Tongue (tissue), 3 donors: ENCODE measurements at places on chromosomes 6 and 20. TPM values are rescaled to one million over a fixed set of nuclear protein-coding genes. Genes with fewer than 3 reads are reported as not detected.

- no peak for DNase-seq
These were observed 621.5 kb downstream of the QKI start for GRCh38 chr6:164035900-164036485.

DNA sequence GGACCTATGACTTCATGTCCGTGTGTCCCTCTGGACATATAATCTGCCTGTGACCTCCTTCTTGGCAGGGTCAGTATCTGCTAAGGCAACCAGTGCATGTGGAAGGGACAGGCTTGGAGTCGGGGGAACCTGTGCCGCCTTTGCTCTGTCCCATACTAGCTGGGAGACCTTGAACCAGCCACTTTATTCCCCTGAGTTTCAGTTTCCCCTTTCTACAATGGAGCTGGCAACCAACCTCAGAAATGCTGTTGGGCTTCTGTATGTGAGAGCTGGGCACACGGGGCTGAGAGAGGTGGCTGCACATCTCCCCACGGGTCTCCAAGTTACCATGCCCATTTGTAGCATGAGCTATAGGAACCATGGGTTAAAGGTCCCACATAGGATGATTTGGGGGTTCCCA, 53.8 kb downstream of the CD40 start:
- no peak for DNase-seq

- DNase-seq = no peak
These were observed 119.9 kb upstream of the CST7 start for GRCh38 chr20:24828992-24829648.

- no peak for DNase-seq
These were observed 9.0 kb upstream of the PRDM1 start for GRCh38 chr6:106077170-106077569.

GRCh38 chr6:127641905-127642304, 64.9 kb downstream of the C6orf58 start:
- DNase-seq = peak; percentile 32

DNA sequence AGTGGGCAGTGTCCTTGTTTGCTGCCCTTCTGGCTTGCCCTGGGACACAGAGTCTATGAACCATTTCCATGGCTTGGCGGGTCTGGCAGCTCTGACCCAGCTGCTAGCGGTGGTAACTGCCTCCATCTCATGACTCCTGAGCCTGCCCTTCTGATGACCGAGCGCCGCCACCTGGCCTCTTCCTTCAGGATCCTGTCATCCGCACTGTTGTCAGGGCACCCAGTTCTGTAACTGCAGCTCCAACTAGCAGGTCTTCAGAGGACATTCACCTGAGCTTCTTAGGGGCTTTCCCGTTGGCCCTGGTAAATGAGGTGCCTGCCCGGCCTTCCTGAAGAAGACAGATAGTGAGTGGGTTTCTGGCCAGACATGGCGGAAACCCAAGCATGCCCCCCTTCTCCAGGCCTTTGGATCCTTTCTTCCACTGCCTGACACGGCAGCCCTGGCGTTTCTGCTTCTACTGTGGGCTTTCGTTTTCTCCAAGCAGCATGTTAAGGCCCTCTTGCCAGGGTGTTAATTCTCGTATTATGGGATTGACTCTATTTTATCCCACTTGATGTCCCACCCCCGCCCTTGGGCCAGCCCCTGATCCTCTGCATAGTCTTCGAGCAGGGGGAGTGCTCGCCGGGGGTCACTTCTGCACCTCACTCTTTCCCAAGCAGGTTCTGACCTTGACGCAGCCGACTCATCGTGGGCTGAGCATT, 24.7 kb downstream of the PACSIN1 start:
- no peak for DNase-seq

DNA sequence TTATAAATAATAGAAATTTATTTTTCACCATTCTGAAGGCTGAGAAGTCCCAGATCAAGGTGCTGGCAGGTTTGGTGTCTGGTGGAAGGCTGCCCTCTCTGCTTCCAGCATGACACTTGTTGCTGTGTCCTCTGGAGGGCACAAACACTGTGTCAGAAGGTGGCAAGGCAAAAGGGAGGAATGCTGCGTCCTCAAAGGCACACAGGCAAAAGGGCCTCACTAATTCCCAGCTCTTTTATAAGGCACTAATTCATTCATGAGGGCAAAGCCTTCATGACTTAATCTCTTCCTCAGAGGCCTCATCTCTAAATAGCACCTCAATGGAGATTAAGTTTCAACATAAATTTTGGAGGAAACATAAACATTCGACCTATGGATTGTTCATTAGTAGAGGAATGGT, 209.5 kb upstream of the SMLR1 start:
- DNase-seq = no peak

GRCh38 chr6:100768816-100769351, 112.2 kb downstream of the ASCC3 start:
- DNase-seq = no peak

GRCh38 chr6:13089296-13089994, 238.9 kb downstream of the TBC1D7 start:
- no peak for DNase-seq

DNA sequence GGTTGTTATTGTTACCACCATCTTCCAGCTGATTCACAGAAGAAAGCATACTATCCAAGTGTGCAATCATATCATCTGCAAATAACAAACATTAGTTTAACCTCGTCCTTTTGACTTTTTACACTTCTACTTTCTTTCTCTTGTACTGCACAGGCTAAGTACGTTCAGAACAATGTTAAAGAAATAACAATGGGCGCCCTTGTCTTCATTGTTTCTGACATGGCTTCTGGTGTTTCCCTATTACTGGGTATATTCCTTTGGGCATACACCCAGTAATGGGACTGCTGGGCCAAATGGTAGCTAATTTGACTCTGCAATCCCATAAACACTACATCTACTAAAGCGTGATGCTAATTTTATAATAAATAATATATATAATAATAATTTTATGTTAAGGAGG, 146.7 kb downstream of the GJA10 start:
- DNase-seq = no peak

GRCh38 chr6:47475319-47475816, 2.2 kb upstream of the CD2AP start:
- no peak for DNase-seq

DNA sequence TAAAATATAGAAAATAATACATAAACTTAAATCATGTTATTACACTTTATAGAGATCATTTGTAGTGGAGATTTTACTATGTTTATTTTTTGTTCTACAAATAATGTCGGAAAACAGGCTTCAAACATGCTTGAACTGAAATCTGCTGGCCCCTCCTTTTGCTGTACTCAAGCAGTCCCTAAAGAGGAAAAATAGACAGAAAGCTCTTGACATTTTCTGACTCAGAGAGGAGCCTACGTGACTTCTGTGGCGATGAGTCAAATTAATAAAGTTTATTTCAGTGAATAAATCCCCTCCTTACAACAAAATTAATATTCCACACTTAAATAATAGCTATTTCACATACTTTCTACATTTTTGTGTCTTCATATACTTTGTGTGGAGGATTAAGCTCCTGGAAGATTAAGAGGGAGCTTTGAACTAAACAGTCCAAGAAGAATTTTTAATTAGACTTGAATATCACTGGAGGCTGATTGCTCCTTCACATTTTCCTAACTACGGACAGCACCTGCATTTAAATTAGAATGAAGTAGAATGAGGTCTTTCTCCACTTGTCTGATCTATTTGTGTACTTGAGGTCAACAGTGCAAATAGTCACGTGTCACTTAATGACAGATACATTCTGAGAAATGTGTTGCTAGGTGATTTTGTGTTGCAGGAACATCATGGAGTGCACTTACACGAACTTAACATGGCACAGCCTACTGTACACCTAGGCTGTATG, 1.7 kb upstream of the TREM1 start:
- peak; percentile 53 for DNase-seq

- no peak for DNase-seq
These were observed 163.9 kb upstream of the SULF2 start for GRCh38 chr20:47949230-47949629.

- peak; percentile 69 for DNase-seq
These were observed 42.6 kb downstream of the TTI1 start for GRCh38 chr20:37990571-37991151.

The ARMC12 gene
- 0.31 TPM for total RNA-seq

The FABP7 gene
- 4.8 TPM for total RNA-seq

The DLK2 gene
- total RNA-seq = 5.2 TPM

The ZC2HC1B gene
- not detected for total RNA-seq

The KIF25 gene
- 0.82 TPM for total RNA-seq
